ENCODE measurements at places on chromosomes 2 and 18.

- no peak for DNase-seq
These were observed 366.9 kb upstream of the GALNT5 start for GRCh38 chr2:156890529-156891148.

- peak; percentile 73 for DNase-seq
These were observed 242.0 kb upstream of the STON1 start for GRCh38 chr2:48287976-48288375.

DNA sequence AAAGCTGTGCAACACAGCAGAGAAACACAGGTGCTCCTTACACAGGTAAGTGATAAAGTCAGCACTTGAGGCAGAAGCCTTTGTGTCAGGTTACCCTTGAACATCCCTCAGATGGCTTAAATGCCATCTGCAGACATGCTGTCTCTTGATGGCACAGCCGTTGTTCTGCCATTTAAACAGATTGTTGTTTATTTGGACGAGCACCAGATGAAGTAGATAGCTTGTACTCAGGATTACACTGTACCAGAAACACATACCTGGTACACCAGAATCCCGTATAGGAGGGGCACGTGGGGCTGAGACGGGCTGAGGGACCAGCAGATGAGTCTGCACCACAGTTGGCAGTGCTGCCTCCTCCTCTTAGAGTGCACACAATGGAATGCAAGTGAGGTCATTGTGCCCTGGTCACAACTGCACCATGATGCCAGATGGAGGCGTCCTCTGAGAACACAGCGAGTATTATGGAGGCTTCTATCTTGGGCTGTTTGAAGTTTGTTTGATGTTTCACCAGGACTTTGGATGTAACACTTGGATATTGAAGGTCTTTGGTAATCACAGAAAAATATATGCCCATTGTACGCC lies 143.0 kb downstream of the TANC1 start:
- DNase-seq: no peak

- no peak for DNase-seq
These were observed 15.5 kb upstream of the ECEL1 start for GRCh38 chr2:232502911-232503808.

GRCh38 chr2:47155091-47155876 lies at the start of gene STPG4:
Gene STPG4, minus strand, starts transcription at chr2:47155308. Its CDS starts 57 bp downstream, at chr2:47155251.
- no peak for DNase-seq

GRCh38 chr2:99987160-99987559 lies 155.2 kb downstream of the AFF3 start:
- no peak for DNase-seq

DNA sequence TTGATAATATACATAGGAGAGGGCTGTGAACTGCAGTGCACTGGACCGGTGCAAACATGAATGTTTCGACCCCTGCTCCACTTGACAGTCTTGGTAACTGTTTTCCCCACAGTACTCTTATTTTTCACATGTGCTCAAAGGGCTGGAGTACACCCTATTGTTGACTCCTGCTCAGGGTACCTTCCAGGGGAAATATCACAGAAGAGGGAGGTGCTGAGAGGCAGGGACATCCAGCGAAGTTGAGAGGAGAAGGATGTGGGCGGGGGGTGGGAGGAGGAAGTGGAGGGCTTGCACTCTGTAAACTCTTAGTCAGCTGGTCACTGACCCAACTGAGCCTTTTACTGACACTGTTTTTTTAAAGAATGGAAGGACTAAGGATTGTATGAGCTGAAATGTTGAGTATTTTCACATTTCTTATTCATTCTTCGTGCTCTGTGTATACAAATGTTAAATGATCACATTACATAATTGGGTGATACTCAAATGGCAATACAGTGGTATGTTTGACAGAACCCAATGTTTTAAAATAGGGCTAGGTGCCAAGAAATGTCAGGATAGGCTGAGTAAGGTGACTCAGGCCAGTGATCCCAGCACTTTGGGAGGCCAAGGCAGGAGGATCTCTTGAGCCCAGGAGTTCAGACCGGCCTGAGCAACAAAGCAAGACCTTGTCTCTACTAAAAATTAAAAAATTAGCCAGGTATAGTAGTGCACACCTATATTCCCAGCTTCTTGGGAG lies 10.0 kb downstream of the INPP4A start:
- peak; percentile 72 for DNase-seq

DNA sequence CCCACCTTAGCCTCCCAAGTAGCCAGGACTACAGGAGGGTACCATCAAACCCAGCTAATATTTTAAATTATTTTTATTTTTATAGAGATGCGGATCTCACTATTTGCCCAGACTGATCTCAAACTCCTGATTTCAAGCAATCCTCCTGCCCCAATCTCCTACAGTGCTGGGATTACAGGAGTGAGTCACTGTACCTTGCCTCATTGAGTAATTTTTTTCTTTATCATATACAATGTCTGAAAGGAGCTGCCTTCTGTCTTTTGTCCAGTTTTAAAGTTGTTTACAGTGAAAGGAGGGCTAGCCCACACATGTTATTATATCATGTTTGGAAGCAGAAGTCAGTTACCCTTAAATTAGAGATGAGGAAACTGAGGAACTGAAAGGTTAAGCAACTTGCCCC lies 32.5 kb downstream of the PRKRA start:
- no peak for DNase-seq
